NCI-H1694 treated with DMSO at 0.1 percent for 48 hours (cell line): ENCODE measurements at places on chromosomes 2 and 18.

DNA sequence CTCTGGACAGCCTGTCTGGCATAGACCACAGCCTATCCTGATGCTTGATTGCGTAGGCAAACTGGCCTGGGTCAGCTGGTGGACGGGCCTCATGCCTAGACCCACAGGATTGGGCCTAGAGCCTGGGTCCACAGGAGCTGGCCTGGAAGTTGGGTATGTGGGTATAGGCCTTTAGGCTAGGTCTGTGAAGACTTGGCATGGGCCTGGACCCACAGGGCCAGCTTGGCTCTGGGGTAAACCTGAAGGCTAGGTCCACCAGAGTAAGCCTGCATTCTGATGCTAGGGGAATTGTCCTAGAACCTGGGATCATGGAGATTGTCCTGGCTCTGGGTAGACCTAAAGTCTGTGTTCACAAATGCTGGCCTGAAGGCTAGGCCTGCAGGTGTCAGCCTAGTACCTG, 1293.7 kb downstream of the CNTNAP5 start:
- no peak for DNase-seq

DNA sequence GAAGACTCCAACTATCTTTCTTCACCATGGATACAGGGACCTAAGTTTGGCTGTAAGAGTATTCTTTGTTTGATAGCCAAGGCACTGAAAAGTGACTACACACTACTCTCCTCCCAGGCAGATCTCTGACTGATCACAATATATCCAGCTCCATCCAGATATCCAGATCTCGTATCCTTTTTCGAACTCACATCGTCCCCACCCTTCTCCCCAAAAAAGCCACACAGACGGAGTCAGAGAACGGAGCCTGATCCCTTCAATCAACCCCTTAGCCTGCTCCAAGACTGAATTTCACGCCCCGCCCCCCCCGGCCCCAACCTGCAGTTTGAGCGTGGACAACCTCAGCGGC, 533 bp downstream of the DHX57 start:
- peak; percentile 1 for DNase-seq

GRCh38 chr2:139684286-139684860, 904.2 kb upstream of the NXPH2 start:
- DNase-seq = no peak

DNA sequence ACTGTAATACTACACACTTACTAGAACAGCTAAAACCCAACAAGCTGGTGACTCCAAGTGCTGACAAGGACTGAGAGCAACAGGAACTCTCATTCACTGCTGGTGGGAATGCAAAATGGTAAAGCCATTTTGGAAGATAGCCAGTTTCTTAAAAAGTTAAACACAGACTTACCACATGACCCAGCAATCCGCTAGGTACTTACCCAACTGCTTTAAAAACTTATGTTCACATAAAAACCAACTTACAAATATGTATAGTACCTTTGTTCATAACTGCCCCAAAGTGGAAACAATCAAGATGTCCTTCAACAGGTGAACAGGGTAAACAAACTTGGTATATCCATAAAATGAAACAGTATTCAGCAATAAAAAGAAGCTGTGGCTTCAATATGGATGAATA, 153.1 kb upstream of the ZFP36L2 start:
- DNase-seq = no peak

GRCh38 chr2:65880436-65880835, 448.0 kb upstream of the SPRED2 start:
- DNase-seq = peak; percentile 87

GRCh38 chr2:50480507-50480906, 551.4 kb downstream of the NRXN1 start:
- DNase-seq = no peak

- peak; percentile 88 for DNase-seq
Observed at GRCh38 chr2:107197594-107198294, 311.8 kb upstream of the ST6GAL2 start.

GRCh38 chr2:217732992-217733391, 269.8 kb downstream of the TNS1 start:
- DNase-seq = no peak

DNA sequence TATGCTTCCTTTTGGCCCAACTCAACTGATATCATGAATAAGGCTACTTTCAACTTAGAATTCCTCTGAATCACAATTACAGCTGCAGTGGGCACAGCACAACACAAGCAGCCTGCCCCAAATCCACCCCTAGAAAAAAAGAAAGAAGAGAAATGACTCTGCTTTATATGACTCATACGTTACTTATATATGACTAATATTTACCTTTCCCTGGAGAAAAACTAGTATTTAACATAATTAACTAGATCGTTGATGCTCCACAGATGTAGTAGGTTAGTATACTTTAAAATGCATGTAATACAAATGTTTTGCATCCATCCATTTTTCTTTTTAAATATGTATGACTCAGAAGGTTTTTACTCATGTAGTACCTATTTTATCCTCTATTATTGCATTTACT, 133.3 kb upstream of the UNC80 start:
- DNase-seq = no peak

DNA sequence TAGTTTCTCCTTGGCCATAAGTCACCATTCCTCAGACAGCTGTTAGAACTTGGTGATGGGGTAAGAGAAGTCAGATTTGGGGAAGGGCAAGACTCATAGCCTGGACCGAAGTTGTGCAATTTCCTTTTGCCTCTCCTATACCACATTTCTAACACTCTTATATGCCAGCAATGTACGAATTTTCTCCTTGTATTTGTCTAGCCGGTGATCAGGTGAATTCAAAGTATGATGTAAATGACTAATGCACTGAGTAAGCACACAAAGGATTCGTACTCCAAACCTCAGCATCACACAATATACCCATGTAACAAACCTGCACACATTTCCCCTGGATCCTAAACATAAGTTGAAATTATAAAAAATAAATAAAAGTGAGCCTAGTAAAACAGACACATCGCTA, 1143.5 kb upstream of the CELF4 start:
- no peak for DNase-seq

DNA sequence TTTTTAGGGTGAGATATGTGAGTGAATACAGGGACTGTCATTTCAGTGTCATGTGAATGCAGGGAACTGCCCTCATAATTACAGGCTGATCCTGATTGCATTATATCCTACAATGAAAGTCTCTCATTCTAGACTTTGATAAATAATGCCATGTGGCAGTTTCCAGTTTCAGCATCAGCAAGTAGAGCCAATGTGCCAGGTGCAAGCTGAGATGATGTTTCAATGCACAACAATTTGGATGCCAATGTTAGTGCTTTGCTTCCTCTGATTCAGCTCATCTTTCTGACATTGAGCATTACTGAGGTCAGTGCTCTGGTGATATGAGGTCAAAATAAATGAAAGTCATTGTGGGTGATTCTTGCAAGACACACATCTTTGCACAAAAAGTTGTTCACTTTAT, 63.7 kb upstream of the TFPI start:
- no peak for DNase-seq

DNA sequence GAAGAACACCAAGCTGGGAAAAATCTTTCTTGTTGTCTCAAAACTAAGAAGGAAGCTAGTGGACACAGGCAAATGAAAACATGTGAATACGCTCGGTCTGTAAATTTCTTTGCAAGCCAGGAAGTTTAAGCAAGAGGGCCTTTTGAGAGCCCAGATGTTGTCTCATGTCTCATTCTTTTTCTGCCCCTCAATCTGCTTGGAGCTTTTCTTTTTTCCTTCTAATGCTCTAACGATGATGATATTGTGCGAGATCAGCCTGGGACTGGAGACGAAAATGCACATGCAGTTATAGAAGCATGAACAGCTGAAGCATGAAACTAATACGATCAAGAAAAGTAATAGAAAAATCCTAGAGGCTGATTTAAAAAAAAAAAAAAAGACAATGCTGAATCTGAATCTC, 138.6 kb upstream of the CHAC2 start:
- no peak for DNase-seq
